ENCODE measurements at places on chromosomes 13 and 19.

DNA sequence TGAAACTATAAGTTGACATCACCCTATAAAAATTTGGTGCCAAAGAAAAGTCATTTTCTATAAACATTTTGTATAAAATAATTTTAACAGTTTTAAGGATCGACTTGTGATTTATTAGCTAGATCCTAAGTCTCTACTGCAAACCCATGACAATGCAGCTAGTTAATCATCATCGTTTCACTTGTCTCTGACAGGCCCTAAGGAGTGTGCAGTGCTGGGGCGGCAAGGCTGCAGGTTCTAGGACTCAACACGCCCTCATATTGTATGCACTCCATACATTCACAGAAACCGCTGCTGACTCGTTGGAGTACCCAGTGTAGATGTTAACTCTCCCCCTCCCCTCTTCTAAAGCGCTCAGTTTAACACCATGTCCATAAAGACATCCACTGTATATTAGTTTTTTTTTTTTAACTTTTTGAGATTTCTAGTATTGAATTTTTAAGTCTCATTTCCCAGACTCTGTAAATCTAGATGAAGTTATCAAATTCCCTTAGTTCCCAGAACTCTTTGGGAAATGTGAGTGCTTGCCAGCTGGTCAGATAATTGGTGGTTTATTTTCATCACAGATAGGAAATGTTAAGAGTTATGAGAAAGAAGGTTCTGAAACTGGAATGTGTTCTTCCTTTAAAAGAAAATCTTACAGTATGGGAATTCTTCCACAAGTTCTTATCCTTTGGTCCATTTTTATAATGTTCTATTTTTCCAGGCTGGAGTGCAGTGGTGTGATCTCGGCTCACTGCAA, 162.8 kb upstream of the RNF113B start:
- DNase-seq = no peak

DNA sequence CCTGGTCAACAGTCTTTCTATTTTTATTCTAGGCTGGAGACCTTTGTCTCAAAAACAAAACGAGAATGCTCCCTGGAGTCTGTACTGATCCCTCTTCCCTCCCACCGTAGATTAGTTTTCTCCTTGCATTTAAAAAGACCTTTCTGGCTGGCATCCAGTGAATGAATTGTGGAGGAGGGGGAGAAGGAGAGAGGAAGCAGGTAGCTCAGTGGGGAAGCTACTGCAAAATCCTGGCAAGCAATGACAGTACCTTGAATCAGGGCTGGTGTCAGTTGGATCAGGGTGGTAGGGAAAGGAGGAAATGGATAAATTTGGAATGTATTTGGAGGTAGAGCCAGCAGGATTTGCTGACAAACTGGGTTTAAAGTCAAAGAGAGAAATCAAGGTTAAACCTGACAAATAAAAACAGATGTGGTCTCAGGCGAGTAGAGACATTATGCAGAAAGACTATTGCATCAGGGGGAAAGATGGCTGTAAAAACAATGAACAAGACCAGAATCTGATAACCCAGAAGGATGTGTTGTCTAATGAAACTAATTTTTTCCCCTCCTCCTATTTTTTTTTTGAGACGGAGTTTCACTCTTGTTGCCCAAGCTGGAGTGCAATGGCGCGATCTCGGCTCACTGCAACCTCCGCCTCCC, 3.5 kb upstream of the CYP2S1 start:
- DNase-seq = no peak

GRCh38 chr13:84760956-84761355, 878.7 kb upstream of the SLITRK1 start:
- no peak for DNase-seq

DNA sequence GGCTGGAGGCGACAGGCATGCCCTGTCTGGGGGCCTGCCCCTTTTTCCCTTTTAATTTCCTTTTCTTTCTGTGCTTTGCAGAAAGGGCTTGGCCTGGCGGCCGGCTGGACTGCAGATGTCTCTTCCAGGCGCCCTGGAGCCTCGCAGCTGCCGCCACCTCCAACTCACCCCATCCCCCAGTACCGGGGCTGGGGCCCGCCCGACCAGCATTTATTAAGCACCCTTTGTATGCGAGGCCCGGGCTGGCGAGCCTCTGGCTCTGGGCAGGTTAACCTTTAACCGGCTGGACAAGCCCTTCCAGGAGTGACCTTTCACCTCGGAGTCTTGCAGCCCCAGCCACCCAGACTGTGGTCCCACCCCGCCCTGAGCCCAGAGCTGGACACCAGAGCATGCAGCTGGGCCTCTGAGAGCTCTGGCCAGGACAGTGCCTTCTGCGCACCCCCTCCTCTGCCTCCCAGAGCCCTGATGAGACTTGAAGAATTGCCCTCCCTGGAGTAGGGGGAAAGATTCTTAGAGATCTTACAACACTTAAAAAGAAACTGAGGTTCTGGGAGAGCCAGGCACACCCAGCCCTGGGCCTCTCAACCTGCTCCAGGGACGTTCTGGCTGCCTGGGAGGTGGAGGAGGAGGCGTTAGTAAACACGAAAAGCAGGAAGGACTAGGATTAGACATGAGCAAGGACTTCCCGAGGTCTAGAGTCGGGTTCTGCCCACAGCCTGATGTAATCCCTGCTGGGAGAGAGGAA, 1.1 kb upstream of the NR2F6 start:
- DNase-seq = no peak

DNA sequence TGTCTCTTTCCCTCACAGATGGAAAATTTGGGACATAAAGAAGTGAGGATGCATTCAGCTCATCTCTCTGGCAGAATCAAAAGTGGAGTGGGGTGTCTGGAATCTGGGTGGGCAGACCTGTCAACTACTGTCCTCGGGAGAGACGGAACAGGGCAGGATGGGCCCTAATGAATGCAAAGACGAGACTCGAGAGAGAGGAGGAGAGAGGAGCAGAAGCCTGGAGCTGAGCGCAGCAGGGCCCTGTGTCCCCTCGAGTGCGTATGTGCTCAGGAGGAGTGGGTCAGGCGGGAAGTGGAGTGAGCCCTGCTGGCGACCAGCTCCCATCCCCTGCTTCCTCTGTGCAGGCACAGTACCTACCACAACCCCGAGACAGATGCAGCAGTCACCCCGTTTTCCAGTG, 78.9 kb downstream of the TEX29 start:
- peak; percentile 2 for DNase-seq

GRCh38 chr13:47588676-47589075, 412.4 kb downstream of the SUCLA2 start:
- DNase-seq = no peak

GRCh38 chr19:5829567-5830310, 9.8 kb downstream of the FUT6 start:
- DNase-seq = no peak

DNA sequence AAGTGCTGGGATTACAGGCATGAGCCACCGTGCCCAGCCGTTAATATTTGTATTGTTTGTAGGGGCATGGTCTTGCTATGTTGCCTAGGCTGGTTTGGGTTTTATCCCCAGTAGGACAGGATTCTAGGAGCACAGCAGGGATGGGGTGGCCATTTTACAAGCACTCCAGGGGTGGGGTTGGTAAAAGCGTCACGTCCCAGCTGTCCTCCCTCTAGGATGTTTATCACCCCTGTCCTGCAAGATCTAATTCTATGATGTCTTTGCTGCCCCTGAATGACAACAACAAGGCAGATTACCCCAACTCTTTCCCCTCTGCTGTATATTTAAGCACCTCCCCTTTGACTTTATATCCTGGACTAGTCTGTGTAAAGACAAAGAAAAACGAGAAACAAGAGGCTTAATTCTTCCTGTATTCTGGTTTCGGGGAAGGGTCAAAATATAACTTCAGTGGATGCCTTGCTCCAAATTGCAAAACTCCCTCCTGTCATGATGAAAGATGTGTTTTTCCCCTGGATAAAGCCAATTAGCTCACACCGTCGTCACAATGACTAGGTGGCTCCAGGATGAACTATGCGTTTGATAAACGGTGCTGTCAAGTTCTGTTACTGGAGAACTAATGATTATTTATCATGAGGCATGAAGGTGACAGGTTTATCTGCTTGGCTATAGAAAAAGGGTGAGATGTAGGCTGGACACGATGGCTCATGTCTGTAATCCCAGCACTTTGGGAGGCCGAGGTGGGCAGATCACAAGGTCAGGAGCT, 27.8 kb upstream of the OR1M1 start:
- DNase-seq = no peak

- DNase-seq = no peak
Observed at GRCh38 chr19:2989236-2989946, 12.0 kb downstream of the TLE6 start.

- DNase-seq = no peak
Observed at GRCh38 chr13:77448689-77449088, 86.8 kb upstream of the SCEL start.

DNA sequence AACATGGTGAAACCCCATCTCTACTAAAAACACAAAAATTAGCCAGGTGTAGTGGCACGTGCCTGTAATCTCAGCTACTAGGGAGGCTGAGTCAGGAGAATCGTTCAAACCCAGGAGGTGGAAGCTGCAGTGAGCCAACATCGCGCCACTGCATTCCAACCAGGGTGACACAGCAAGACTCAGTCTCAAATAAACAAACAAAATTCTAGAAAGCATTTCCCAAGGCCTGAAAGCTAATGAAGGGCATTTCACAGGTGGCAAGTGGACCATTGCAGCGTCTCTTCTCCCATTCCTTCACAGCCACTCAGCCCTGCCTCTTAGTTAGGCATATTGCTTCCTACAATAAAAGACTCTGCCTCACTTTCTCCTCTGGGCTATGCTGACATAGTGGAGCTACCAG, 13.5 kb upstream of the RXFP2 start:
- no peak for DNase-seq

- DNase-seq = no peak
Observed at GRCh38 chr13:40178130-40178529, 488.3 kb downstream of the FOXO1 start.
